Hematopoietic multipotent progenitor cell treated with erythropoietin and hydrocortisone succinate and interleukin-3 and kit ligand, for 17 days (in vitro differentiated cells): ENCODE measurements at places on chromosomes 13 and 19.

- DNase-seq, result no peak
Measured at GRCh38 chr13:102212729-102213128, 189.1 kb downstream of the FGF14 start.

- no peak for DNase-seq
Measured at GRCh38 chr13:78121001-78121400, 202.4 kb upstream of the EDNRB start.

DNA sequence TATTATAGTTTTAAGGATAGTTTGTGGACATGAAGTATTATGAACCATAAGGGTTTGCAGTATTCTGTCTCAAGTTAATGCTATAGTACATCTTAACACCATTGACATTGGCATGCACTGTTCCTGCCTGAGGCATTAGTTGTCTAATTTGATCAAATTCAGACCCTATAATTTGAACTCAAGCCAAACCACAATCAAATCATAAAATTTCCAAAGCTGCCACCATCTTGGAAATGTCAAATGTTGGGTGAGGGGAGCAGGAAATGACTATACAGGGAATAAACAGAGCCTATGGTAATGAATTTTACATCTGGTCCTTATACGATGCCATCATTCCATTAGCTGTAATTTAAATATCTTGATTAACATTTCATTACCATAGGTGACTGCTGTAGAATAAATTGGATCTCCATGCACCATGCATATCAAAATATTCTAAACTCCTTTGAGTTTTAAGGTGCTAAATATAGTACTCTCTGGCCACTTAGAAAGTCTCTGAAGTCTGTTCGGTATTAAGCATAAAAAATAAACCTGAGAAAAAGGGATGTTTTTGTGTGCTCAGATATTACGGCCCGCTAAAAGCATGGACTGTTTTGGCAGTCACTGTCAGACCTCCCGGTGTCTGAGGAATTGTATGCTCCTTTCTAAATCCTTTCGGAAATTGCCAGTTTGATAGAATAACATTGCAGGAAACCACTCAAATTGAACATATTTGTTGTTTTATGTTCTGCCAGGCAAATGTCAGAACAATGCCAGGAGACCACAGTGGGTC lies 257.7 kb downstream of the SPRY2 start:
- no peak for DNase-seq

- no peak for DNase-seq
Measured at GRCh38 chr19:34317311-34317927, 47.6 kb upstream of the GPI start.

GRCh38 chr13:95246292-95247082 lies 54.8 kb downstream of the ABCC4 start:
- DNase-seq, result no peak
